CD4-positive, alpha-beta T cell (primary cell): ENCODE measurements at places on chromosomes 12 and 14. TPM values are rescaled to one million over a fixed set of nuclear protein-coding genes. Genes with fewer than 3 reads are reported as not detected.

CLEC4E gene
- not detected for total RNA-seq

HOXC9 gene
- total RNA-seq: not detected

RNASE12 gene
- total RNA-seq: not detected

ZFHX2 gene
- 0.22 TPM for total RNA-seq

CCER1 gene
- not detected for total RNA-seq

CLEC4D gene
- total RNA-seq: not detected

CATSPERB gene
- 7.1 TPM for total RNA-seq

P2RX2 gene
- total RNA-seq: not detected

ZDHHC22 gene
- total RNA-seq: not detected
